Right ventricle myocardium superior (tissue), 1 donor: ENCODE measurements at places on chromosomes 5 and 9. TPM values are rescaled to one million over a fixed set of nuclear protein-coding genes. Genes with fewer than 3 reads are reported as not detected.

DNA sequence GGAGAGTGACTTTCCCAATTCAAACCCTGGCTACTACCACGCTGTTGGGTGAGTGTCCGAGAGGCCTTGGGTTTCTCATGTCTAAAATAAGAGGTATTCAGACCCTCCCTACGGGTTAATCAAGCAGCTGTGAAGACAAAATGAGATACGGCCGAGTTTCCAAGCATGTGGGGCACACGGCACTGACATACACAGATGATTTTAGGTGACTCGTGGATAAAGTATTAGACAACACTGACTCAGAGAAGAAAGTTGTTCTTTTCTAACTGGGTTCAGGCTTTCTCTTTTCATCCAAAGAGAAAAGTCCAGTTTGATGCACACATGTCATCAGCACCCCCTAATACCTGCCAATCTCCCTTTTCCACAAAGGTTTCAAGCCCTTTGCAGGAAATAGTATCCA, 15.6 kb downstream of the FOXI1 start:
- no peak for DNase-seq

DNA sequence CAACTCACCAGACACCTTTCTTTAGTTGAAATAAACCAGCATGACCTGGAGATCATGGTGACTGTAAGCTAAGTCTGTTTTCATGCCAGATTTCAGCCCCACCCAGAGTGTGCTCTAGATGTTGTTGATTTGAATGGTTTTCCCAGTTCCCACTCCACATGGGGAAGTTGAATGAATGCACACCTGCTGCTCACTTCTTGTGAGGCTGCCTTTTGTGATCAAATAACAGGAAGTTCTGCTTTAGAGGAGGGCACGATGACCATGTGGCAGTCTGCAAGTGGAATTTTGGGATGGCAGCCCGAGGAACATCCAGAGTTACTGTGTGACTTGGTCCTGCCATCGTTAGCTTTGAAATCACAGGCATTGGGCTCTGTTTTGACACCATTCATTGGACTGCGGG, 18.7 kb downstream of the SLC46A2 start:
- no peak for DNase-seq

GRCh38 chr9:38107405-38107804, 38.4 kb upstream of the SHB start:
- no peak for DNase-seq

DNA sequence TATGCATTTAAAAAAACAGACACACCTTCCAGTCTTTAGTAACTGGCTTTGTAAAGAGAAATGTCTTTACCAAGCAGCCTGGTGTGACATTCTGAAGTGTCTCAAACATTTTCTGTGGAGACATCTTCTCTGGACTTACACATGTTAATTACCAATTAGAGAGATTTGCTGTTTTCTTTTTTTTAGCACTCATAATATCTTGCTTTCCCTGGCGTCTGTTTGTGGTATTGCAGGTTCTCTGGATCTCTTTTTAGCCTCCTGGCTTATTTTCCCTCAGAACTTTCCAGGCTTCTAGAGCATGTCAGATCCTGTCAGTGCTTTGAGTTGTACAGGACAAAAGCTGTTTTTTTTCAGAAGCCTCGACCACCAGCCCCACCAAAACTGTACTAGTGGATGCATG, 92.5 kb downstream of the MSX2 start:
- DNase-seq = no peak

GRCh38 chr9:114112325-114112724, 13.2 kb upstream of the KIF12 start:
- DNase-seq = no peak

- DNase-seq = no peak
Measured at GRCh38 chr5:1743061-1743768, 56.4 kb downstream of the MRPL36 start.

DNA sequence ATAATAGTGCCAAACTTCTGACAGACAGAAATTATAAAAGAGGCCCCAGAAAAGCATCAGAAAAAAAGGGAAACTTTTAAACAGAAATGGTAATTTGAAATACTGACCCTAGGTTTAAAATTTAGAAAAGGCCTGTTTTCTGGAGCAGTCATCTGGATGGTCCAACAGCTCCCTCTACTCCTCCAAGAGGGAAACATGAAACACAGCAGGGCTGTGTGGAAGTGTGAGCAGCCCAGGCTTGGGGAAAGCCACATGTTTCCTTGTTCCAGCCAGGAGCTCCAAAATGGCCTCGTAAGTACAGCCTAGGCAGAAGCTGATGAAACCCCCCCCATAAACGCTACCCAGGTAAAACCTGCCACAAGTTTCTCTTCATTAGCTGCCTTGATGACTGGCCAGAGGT, 499.3 kb upstream of the ADAMTS16 start:
- DNase-seq = no peak

DNA sequence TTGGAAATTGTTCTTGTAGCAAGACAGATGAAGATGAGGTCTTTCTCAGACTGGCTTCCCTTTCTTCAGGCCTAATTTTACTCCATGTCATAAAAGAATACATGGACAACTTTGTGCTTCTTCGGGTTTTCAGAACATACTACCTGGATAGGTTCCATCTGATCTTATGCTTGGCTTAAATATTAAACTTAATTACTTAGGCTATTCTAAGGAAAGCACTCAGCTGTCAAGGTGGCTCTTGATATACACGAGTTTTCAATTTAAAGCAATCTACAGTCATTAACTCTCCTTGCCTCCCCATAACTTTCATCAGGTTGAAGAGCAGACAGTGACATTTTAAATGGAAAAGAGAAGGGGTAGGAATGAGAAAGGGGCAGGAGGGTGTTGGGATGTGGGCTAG, 9.5 kb upstream of the PPP3R2 start:
- DNase-seq = no peak

The SPATA31D4 gene
- total RNA-seq = not detected

The GPR150 gene
- total RNA-seq = not detected

The CBY3 gene
- total RNA-seq = not detected

The SHISAL2B gene
- not detected for total RNA-seq
